ENCODE measurements at places on chromosomes 6 and 20.

GRCh38 chr6:147347882-147348575, 143.8 kb downstream of the STXBP5 start:
- no peak for DNase-seq

- no peak for DNase-seq
Observed at GRCh38 chr6:10237298-10238038, 177.4 kb downstream of the TFAP2A start.

GRCh38 chr20:52261792-52262191, 70.2 kb upstream of the ZFP64 start:
- no peak for DNase-seq

- DNase-seq = no peak
Observed at GRCh38 chr20:41560970-41561369, 57.2 kb downstream of the CHD6 start.

- DNase-seq = peak; percentile 64
Observed at GRCh38 chr6:14144678-14145113, 27.1 kb downstream of the CD83 start.

GRCh38 chr6:169575365-169575764, 126.5 kb downstream of the WDR27 start:
- DNase-seq = no peak

Measured in T-helper 1 cell (primary cell).